ENCODE measurements at places on chromosomes 7 and 10.

GRCh38 chr7:128791121-128791971, at the start of gene CCDC136:
Gene CCDC136, plus strand, starts transcription at chr7:128791968. Its CDS starts 444 bp downstream, at chr7:128792412.
- peak; percentile 86 for DNase-seq

GRCh38 chr7:124032369-124033094, at the start of gene TMEM229A:
Gene TMEM229A, minus strand, starts transcription at chr7:124033067. Its CDS starts 64 bp downstream, at chr7:124033003.
- peak; percentile 29 for DNase-seq

GRCh38 chr7:94397722-94398121, 3.0 kb downstream of the COL1A2 start:
- no peak for DNase-seq

DNA sequence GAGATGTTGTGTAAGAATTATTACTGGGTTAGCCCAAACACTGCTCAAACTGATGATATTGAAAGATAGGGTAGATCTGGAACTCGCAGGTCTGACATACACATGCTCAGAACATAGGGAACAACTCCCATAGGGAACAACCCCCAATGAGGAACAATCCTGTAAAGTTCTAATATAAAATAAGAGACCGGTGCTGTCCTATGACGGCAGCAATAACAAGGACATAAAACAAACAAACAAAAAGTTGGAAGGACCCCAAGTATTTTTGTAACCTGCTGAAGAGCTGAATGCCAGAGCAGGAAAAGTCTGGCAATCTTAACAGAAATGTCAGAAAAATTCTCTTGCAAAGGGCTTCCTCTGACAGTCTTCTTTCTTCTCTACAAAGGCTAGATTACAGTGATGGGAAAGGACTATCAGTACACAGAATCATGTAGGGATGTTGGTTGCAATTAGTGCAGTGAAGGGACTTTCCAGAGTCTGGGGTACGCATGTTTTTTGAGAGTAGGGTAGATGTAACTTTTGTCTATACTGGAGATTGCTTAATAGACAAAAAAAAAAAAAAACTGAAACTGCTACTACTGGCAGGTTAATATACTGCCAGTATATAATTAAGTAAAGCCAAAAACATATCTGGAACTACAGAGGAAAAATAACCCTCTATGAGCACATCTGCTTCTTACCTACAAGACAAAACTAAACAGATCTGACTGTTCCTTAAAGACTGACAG, 35.5 kb downstream of the IDE start:
- DNase-seq = no peak
